Spleen (tissue), 13 donors: ENCODE measurements at places on chromosomes 12 and 14. TPM values are rescaled to one million over a fixed set of nuclear protein-coding genes. Genes with fewer than 3 reads are reported as not detected.

- DNase-seq, result no peak
- no peak overlapping the region for H3K27ac ChIP-seq
- no peak overlapping the region for H3K4me3 ChIP-seq
- no peaks in the 10 kb centered on the region for H3K27me3 ChIP-seq
Observed at GRCh38 chr14:53047307-53048069, 96.6 kb upstream of the FERMT2 start.

DNA sequence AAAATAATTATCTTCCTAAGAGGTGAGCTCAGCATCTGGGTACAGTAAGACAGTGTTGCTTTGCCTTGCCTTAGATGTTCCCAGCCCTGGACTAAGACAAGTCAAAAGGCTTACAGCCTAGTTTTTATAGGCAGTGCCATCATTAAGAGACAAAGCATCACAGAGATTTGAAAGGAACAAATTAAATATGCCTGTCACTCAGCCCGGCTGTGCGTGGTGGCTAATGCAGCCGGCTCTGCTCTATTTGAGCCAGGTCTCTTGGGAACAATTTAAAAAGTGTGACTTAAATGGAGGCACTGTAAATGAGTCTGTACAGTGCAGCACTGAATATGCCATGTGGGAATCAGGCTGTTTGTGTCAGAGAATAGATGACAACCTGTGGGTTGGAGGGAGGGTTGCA lies 1687.4 kb upstream of the FLRT2 start:
- no peak for DNase-seq
- H3K27me3 ChIP-seq, result no peaks in the 10 kb centered on the region
- no peaks in the 10 kb centered on the region for H3K4me1 ChIP-seq

DNA sequence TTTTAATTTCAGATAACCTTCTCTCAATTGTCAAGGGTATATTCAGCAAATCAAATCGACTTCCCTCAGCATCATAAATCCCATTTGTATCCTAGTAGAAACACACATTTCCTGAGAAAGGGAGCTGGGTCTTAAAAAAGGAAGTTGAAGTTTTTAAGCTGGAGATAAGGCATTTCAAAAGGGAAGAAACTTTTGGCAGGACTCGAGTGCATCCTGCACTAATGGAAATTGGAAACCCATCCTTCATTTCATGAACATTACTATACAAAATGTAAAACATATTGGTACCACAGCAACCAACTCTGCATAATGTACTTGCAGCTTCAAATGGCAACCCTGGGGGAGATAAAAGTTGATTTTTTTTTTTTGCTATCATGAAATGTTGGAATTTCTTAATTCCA lies 23.7 kb upstream of the TMCC3 start:
- H3K27me3 ChIP-seq, result no peaks in the 10 kb centered on the region
- peak overlapping the region; percentile 85 for H3K27ac ChIP-seq
- no peak overlapping the region for H3K4me3 ChIP-seq
- H3K4me1 ChIP-seq, result peaks cover 53% of the 10 kb centered on the region
- H3K36me3 ChIP-seq, result no peaks in the 10 kb centered on the region

The MIP gene
- not detected for total RNA-seq

- no peaks in the 10 kb centered on the region for H3K36me3 ChIP-seq
- H3K4me3 ChIP-seq, result no peak overlapping the region
- peaks cover 15% of the 10 kb centered on the region for H3K4me1 ChIP-seq
- H3K27ac ChIP-seq, result no peak overlapping the region
- DNase-seq, result no peak
- H3K27me3 ChIP-seq, result no peaks in the 10 kb centered on the region
Observed at GRCh38 chr12:65951697-65952096, 127.4 kb downstream of the HMGA2 start.
